ENCODE measurements at places on chromosomes 4 and X.

- DNase-seq = no peak
Observed at GRCh38 chr4:56283375-56283774, 103.9 kb downstream of the AASDH start.

- DNase-seq = peak; percentile 77
Observed at GRCh38 chrX:47501226-47502074, 18.4 kb upstream of the ZNF41 start.

DNA sequence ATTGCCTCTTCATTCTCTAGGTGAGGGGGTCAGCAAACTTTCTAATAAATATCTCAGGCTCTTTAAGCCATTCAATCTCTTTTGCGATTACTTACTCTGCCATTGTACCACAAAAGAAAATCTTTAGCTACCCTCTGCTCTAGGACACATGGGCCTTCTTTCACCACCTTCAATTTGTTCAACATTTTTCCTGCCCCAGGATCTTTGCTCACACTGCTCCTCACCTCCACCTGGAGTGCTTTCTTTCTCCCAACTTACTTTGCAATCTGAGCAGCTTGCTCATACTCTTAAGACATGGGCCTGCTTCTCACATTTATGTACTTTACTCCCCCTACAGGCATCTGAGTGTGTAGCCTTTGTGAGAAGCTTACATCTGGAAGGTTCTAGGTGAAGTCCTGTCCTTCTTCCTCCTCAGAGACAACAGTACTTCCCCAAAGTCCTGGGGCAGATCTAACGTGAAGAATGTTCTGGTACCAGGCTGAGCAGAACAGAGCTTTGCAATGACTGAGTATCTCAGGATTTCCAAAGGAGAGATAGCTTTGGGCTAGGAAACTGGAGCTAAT lies 55.0 kb upstream of the PRDM5 start:
- DNase-seq = peak; percentile 79

- no peak for DNase-seq
Observed at GRCh38 chr4:122086338-122087065, 65.6 kb upstream of the BLTP1 start.

DNA sequence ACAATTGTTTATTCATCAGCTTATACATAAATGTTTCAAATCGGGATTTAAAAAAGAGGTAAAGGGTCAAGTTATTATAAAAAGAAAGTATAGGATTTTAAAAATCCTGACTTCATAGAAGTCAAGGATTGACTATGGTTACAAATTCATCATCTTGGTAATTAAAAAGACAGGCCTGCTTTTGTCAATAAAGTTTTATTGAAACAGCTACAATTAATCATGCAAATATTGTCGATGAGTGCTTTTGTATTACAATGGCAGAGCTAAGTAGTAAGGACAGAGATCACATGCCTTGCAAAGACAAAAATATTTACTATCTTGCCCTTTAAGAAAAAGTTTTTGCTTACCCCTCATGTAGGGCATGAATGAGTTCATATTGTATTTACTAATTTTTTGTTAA lies 595.4 kb downstream of the IL15 start:
- no peak for DNase-seq

DNA sequence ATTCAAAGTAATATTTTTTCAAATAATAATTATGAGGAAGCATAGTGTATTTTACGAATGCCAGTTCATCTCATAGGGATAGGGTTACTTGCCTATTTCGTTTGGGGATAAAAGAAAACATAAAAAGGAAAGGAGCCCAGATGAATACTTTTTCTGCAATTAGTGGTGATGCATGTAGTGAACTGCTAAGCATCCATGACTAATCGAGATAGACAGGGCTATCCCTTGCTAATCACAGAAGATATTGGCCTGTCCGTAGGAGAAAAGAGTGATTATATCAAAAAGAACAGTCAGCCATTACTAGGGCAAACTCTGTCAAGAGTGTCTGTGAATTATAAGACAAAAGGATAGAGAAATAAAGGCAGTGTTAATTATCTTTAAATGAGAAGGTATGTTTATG lies 746.1 kb downstream of the C4orf33 start:
- DNase-seq = no peak

DNA sequence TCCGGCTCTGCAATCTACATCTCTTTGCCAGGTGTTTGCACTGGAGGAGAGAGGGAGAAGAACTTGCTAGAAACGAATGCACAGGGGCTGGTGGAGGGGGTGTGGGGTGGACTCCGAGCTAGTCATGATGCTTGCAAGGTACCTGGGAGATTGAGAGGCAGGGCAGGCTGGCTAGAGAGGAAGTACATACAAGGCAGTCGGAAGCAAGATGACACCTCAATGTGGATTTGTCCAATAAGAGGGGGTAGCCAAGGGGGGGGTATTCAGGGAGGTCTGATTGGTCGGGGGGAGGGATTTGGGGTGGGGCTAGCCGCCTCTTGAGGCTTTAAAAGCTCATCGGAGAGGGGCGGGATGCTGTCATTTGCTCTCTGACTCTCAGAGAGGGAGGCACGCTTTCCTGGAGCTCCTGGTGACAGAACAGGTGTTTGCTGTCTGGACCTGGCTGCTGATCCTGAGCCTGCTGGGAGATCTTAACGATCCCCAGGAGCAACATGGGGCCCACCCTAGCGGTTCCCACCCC lies at the start of gene GPR50:
Gene GPR50 (plus strand): TSS at position 354 of the 520 bp plus-strand sequence. CDS start 138 bp downstream, at position 492.
- DNase-seq = no peak

DNA sequence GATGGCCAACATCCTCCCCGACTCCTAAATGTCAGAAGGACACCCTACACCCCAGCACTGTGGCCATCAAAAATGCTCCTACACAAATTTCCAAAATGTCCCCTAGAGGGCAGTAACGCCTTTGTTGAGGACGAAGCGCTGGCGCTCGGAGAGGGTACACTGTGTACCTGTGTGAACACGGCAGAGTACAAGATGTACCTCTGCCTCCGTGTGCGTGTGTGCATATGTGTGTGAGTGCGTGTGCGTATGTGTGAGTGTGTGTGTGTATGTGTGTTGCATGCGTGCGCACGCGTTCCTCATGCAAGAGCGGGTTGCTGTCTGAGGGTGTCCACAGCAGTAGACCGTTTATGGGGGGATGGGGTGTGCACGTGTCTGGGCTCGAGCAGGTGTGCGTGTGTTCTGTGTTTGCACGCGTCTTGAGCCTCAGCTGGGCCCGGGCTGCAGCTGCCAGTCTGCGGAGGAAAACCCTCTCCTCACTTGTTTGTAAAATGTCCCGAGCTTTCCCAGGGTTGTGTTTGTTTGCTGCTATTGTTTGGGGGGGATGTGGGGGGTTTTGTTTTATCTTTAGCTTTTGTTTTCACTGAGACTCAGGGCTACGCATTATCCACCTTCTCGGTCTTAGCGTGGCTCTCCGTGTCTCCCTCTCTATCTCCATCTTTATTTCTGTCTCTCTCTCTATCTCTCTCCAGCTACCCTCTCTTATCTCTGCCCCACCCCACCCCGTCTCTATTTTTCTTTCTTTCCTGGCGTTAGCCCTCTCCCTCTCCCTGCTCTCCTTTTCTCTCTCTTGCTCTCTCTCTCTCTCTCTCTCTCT lies 10.4 kb upstream of the TSPYL2 start:
- peak; percentile 55 for DNase-seq

DNA sequence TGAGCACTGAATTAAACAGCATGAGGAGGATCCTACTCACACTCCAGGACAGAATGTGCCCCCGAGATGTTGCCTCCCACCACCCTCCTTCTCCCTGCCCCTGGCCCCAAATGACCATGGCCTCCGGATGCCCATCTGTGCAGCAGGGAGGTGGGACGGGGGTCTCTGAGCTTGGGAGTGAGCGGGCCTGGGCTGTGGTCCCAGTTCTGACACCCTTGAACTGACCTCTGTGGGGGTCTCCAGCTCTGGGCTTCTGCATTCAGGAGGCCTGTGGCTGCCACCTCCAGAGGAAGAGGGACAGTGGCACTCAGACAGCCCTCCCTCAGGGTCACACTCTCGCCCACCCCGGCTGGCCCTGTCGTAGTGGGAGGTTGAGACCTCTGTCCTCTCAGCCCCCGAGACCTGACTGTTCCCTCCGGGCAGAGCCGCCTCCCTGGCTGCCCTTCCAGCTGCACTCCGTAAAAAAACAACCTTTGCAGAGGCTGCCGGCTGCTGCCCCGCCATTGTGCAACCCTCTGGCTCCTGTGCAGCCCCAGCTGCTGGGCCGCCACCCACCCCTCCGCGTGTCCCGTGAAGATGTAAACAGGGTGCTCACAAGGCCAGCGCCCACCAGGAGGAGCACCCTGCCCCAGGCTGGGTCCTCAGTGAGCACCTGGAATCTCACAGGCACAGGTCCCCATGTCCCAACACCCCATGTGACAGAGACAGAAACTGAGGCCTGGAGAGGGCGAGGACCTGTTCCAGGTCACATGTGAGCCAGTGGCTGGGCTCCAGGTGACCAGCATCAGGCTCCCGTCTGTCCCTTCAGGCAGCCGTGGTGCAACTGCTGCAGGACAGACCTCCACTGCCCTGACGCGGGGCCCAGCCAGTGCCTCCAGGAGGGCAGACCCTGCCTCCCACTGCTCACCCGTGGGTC lies 39.6 kb downstream of the HTRA3 start:
- DNase-seq = peak; percentile 58

- no peak for DNase-seq
Observed at GRCh38 chr4:111650674-111651086, 494.6 kb upstream of the FAM241A start.
